ENCODE measurements at places on chromosomes 7 and 10.

- DNase-seq = no peak
Observed at GRCh38 chr7:2490181-2490651, 14.0 kb upstream of the GRIFIN start.

DNA sequence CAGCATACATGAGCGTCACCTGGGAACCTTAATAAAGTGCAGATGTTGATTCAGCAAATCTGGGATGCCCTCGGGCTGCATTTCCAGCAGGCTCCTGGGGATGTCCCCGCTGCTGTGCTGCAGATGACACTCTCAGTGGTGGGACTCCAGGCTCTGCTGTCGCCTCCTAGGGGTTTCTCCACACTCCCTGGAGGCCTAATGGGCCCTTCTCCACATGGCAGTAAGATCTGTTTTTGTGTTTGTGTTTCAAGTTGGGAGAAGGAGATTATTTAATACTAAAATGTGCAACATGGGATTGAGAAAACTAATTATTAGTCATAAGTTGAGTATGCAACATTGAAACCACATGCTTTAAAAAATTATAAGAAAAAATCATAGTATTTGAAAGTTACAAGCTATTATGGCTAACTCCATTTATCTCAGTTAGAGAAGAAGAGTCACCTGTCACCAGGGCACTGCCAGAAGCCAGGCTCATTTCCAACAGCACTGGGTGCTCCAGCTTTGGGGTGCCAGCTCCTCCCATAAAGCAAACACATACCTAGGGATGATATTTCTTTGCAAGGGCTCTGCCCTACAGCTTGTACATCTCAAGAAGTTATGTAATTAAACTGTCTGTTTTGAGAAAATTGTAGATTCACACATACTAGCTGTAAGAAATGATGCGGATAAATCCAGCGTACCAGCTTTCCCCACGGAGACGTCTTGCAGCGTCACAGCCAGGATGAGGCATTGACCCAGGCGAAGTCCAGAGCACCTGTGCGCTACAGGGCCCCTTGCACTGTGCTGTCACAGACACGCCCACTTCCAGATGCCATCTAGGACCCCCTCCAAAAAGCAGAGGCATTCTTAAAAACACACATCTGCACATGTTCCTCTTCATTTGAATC lies 106.4 kb downstream of the EGFR start:
- DNase-seq = no peak

- no peak for DNase-seq
Observed at GRCh38 chr7:113636727-113637421, 281.9 kb downstream of the PPP1R3A start.

- DNase-seq = no peak
Observed at GRCh38 chr10:3737864-3738263, 47.1 kb downstream of the KLF6 start.

- DNase-seq = no peak
Observed at GRCh38 chr7:48904975-48905374, 19.4 kb upstream of the CDC14C start.
